ENCODE measurements at places on chromosomes 3 and 15.

- DNase-seq, result no peak
Measured at GRCh38 chr3:112736805-112737566, 96.0 kb upstream of the CCDC80 start.

GRCh38 chr3:197216169-197216860 is 82.1 kb downstream of the DLG1 start:
- DNase-seq, result no peak

GRCh38 chr3:15755181-15755580 is 42.6 kb downstream of the ANKRD28 start:
- no peak for DNase-seq

DNA sequence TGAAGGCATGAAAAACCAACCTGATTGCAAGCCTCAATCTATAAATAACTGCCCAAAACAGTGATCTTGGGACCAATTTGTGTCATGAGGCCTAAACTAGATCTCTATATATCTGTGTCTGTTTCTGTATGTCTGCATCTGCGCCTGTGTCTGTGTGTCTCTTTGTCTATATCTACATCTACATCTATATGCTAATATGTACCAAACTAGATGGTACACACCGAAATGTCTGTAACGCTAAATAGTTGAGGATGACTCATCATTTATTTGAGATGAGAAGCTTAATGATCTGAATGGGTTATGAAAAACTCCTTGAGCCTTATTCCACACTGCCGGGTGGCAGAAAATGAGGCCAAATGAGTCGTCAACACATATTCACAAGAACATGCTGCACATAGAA is 982.3 kb downstream of the ROBO2 start:
- no peak for DNase-seq

DNA sequence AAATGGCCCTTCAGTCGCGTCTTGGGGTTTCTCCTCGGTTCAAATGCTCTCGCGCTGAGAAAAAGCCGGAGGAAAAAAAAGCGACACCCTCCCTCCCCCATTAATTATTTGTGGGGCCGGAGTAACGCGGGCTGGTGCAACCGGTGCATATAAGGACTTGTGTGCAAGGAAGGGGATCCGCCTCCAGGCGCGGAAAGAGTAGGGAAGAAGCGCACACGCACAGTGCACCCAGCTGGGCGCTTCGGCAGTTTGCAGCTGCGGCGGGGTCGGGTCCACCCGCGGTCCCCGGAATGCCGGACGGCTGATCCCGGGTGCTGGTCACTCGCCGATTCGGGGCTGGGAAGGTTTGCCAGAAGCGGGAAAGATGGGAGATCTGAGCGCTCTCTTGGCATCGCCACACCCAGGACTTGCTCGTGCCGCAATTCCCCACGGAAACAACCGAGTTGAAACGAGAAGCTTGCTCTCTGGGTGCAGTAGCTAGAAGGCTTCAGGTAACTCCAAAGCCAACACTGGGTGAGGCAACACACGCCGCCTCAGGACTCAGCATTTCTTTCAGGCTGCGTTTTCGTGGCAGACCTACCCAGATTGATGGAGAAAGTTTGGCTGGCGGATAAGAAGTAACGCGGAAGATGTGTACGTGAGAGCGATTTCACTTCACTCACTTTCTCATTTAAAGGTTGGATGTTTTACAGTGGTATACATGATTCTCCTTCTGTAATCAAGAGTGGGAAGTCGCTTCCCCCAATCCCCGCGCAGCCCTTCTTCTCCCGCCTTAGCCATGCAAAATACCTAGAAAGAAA is 720 bp upstream of the TNIK start:
- peak; percentile 48 for DNase-seq

- DNase-seq, result peak; percentile 89
Measured at GRCh38 chr15:64930019-64930652, 18.4 kb downstream of the ANKDD1A start.

DNA sequence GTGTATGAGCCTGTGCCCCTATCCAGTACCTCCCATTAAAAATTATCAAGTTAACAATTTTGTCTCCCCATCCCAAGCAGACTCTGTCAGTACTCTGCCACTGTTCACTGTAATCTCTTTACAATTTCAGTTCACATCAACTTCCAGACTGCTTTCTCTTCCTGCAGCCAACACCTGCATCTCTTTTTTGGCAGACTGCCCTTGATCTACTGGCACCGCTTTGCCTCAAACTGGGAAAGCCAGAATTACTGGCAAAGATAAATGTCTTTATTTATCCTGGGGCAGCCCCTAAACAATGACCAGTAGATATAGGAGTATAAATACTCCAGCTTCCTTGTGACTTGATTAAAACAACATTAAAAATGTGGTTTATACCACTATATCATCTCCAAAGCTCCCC is 494.1 kb downstream of the ZNF385D start:
- peak; percentile 3 for DNase-seq
